ENCODE measurements at places on chromosomes 5 and 9. TPM values are rescaled to one million over a fixed set of nuclear protein-coding genes. Genes with fewer than 3 reads are reported as not detected.

FCN2 gene
- not detected for total RNA-seq

HTR4 gene
- total RNA-seq: not detected

CBY3 gene
- total RNA-seq: 0.84 TPM

BAAT gene
- total RNA-seq: not detected

CFAP157 gene
- total RNA-seq: 0.27 TPM

STK10 gene
- total RNA-seq: 311 TPM

PCDHGC5 gene
- total RNA-seq: 0.13 TPM

SPATA31A3 gene
- total RNA-seq: not detected

PPP3R2 gene
- total RNA-seq: not detected

CDH10 gene
- not detected for total RNA-seq

CD72 gene
- 7.2 TPM for total RNA-seq

SLCO4C1 gene
- total RNA-seq: 0.11 TPM

DDX46 gene
- 51.2 TPM for total RNA-seq

AJM1 gene
- 0.84 TPM for total RNA-seq

MRRF gene
- 28.1 TPM for total RNA-seq

HOMER1 gene
- 4.3 TPM for total RNA-seq

PLCXD3 gene
- not detected for total RNA-seq

GPR150 gene
- 0.43 TPM for total RNA-seq

RAB14 gene
- 64.8 TPM for total RNA-seq

BARX1 gene
- not detected for total RNA-seq

NUTM2G gene
- total RNA-seq: not detected

PHF24 gene
- total RNA-seq: not detected

GDNF gene
- not detected for total RNA-seq

FAM151B gene
- total RNA-seq: not detected

FBN2 gene
- total RNA-seq: 0.16 TPM

All from naive thymus-derived CD4-positive, alpha-beta T cell (primary cell).